Adipocyte (in vitro differentiated cells): ENCODE measurements at places on chromosomes 12 and 14.

DNA sequence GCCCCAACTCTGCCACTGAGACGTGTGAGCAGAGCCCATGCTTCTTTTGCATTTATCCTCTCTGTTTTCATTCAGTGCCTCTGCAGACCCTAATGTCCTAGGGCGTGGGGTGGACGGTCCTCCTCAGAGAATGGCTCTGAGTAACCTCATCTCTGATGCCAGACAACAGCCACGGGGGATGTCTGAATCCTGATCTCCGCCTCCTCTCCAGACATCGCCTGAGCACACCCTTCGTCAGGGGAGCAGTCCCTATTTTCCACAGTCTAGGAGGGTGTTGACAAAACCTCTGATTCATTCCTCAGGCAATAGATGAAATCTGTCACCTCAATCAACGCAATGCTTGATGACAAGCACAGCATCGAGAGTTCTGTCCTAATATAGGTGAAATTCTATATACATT is 109.2 kb upstream of the DYRK2 start:
- no peak for DNase-seq

DNA sequence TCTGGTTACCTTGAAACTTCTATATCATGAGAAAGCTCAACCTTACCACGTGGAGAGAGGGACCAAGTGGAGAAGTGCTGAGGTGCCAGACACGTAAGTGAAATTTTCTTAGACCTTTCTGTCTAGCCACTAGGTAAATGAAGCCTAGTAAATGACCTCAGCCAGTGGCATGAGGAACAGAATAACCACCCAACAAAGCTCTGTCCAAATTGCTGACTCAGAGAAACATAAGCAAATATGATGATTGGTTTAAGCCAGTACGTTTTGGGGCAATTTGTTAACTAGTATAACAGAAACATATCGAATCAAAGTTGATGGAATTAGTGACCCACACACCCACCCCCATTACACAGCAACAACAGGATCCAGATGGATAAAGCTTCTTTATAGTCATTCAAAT is 75.2 kb upstream of the MAX start:
- DNase-seq: no peak

GRCh38 chr12:75877763-75878621 is 153.6 kb downstream of the PHLDA1 start:
- DNase-seq: peak; percentile 57

DNA sequence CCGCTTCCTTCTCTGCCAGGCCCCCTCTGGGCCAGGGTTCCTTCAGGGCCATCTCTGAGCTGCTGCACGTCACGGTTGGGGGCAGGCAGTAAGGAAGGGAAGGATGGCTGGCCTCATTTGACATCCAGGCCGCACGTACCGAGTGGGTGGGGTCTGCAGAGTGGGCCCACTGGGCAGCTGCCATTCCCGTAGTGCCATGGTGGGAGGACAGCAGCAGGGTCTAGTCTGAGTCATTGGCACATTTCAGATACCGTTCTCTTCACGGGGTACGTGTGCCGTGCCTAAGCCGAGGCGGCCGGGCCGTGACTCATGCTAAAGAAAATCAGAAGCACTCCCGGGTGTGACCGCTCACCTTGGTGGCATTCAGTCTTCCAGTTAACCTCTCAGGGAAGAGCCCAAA is 43.9 kb downstream of the IL31 start:
- no peak for DNase-seq

DNA sequence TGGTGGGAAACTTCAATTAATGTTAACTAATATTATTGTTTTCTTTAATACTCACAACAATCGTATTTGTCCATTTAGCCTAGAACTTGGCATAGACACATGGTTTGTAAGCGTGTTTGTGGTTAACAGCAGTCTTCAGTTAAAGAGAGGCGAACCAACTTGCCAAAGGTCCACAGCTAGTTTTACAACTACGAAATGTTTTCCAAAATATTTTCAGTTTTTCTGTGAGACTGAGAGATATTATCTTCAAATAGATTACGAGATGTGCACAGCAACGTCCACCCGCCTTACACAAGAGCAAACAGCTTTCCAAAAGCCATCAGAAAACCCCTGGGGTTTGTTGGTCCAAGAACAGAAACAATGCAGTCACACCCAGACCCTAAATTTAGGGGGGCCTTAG is 58.6 kb upstream of the RASSF3 start:
- no peak for DNase-seq

- no peak for DNase-seq
These were observed 45.3 kb upstream of the MBIP start for GRCh38 chr14:36365766-36366165.
